Left ventricle myocardium inferior (tissue), 1 donor: ENCODE measurements at places on chromosomes 5 and 9.
A peak's percentile ranks its signal among the peaks of the same experiment; 100 is the strongest.

GRCh38 chr5:172407241-172407691, 47.1 kb downstream of the SH3PXD2B start:
- peak; percentile 36 for DNase-seq

DNA sequence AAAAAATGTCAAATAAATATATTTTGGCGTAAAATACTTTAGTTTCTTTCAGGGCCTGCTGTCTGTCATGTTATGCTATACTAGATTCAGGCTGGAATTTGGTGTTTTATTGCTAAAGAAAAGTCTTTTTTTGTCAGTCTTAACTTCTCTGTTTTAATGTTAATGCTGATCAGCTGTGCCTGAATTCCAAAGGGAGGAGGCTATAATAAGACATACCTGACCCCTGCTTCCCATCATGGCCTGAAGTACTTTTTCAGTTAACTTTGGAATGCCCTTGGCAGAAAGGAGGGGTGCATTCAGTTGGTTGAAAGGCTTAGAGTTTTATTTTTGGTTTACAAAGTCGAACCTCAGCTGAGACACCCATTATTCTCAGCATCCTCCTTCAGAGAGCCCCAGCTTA, 58.1 kb upstream of the PANK3 start:
- DNase-seq = no peak

- no peak for DNase-seq
Observed at GRCh38 chr5:1118231-1118698, 6.4 kb upstream of the SLC12A7 start.

GRCh38 chr9:18970393-18970792, 62.6 kb downstream of the SAXO1 start:
- DNase-seq = no peak

GRCh38 chr5:152221721-152222629, 183.1 kb downstream of the NMUR2 start:
- no peak for DNase-seq

DNA sequence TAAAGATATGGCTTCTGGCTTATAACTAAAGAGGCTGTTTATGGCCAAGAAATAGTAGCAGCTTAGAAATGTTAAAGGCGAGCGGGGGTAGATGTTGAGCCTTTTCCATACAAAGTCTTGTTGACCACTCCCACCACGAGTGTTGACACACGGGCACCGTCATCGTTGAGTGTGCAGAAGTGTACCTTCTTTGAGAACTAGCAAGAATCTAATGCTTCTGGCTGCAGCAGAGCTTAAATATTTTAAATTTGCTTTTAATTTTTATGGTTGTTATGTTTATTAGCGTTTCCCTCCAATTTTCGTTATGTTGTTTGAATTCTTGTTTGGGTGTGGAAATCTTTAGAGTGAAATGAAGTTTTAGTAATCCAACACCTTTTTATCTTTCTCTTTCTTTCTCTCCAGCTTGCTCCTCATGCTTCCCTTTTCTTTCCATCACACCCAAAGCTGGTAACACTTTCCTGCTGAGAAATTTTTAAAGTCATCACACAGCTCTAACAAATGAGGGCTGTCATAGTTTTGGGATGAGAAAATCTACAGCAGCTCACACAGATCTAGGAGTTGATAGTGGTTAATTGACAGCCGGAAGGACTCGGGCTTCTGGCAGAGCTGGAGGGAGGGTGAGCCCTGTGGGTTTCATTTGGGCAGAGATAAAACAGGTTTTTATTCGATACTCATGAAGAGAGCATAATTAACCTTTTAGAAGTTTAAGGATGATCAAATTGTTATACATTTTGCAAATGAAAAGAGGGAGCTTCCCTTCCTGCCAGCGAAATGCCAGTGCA, 120.1 kb upstream of the ZNF608 start:
- DNase-seq = no peak

DNA sequence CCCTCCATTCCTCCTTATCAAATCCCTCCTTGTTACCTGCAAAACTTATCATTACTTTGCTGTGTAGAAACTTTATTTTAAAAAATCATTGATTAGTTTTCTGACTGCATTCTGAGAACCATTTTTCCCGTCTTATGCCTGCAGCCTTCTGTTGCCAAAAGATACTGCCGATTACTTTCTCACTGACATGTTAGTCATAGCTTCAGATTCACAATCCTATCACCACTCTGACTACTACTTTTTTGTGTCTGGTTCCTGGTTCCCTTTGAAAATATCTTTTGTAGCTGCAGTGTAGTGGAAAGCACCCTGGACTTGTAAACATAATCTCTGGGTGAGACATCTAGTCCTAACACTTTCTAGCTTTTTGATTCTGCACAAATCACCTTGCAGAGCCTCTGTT, 71.7 kb downstream of the NR2F1 start:
- DNase-seq = no peak

GRCh38 chr5:170419643-170420042, 30.5 kb upstream of the KCNMB1 start:
- DNase-seq = no peak

DNA sequence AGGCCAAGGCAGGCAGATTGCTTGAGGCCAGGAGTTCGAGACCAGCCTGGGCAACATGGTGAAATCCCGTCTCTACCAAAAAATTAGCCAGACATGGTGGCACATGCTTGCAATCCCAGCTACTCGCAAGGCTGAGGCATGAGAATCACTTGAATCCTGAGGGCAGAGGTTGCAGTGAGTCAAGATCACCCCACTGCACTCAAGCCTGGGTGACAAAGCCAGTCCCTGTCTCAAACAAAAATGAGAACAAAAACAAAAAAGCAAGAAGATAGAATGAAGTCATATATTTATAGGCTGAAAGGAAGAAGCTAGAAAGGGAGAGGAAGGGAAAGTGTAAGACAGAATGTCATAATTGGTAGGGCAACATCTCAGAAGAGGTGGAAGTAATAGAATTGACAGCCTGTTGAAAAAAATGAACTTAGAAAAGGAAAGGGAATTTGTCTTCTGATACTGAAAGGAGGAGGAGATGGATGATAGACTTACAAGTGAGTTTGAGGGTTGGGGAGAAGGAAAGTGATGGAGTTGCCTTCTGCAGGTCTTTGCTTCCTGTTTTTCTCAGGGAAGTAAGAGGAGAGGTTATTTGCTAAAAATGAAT, 32.2 kb downstream of the CARD6 start:
- DNase-seq = no peak

DNA sequence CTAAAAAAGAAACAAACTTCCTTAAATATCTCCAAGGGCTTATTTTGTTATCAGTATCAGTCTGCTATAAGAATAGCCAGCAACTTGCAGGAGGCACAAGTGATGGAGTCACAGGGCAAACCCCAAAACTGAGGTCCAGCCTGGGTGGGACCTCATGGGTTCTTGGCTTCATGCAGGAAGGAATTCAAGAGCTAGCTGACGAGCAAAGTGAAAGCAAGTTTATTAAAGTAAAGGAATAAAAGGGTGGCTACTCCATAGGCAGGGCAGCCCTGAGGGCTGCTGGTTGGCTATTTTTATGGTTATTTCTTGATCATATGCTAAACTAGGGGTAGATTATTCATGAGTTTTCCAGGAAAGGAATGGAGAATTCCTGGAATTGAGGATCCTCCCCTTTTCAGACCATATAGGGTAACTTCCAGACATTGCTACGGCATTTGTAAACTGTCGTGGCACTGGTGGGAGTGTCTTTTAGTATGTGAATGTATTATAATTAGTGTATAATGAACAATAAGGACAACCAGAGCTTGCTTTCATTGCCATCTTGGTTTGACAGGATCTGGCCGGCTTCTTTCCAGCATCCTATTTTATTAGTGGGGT, 231.9 kb downstream of the ADAMTSL1 start:
- no peak for DNase-seq

DNA sequence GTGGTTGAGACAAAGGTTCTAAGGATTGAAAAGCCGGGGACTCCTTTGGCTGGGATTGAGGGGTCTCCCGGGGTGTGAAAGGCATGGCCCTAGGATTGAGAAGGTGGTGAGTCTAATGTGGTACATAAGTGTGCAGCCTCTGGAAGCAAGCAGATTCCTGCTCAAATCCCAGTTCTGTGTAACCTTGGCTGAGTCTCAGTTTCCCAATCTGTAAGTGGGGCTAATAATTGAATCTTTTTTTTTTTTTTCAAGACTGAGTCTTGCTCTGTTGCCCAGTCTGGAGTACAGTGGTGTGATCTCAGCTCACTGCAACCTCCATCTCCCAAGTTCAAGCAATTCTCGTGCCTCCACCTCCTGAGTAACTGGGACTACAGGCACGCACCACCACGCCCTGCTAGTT, 5.9 kb downstream of the SH2D3C start:
- no peak for DNase-seq

GRCh38 chr5:121189342-121190305, 662.1 kb upstream of the FTMT start:
- no peak for DNase-seq

- DNase-seq = no peak
Observed at GRCh38 chr5:82257729-82258128, 20.4 kb downstream of the RPS23 start.

DNA sequence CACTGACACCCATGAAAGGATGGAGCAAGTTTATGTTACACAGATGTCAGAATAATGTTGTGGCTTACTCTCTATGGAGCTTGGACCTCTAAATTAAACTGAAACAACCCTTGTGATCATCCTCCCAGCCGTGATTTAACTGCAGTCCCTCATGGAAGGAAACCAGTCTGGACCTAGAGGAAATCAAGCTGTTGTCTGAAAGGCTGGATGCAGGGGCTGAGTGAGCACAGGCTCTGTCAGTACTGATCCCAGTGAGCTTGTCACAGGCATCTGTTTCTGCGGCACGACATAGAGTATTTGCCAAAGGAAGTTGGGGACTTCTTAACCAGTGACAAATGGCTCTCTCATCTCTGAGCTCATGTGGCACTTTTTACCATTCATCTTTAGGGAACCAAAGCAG, 282.9 kb upstream of the MAP3K1 start:
- no peak for DNase-seq

GRCh38 chr5:126961702-126962101, 68.7 kb downstream of the MARCHF3 start:
- DNase-seq = no peak

DNA sequence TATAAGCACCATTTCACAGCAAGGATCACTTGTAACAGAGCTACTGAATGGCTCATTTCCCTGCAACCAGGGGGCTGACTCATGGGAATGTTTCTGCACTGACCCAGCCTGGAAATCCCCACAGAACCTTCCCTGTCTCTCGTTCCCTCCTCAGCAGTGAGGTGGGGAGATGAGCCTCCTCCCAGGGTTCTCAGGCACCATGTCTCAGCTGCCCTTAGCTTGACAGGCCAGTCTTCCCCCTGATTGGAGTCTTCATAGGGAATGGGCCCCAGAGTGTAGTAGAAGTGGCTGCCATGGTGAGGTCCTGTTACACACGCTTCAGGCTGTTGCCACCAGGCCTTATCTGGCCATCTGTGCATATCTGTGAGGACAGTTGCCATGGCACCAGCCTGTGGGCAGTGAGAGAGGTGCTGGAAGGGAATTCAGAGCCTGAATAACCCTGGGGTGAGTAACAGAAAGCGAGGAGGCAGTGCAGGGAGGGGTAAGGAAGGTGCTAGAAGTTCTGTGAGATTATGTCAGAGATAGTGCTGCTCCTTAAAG, 324.4 kb downstream of the ENC1 start:
- no peak for DNase-seq

DNA sequence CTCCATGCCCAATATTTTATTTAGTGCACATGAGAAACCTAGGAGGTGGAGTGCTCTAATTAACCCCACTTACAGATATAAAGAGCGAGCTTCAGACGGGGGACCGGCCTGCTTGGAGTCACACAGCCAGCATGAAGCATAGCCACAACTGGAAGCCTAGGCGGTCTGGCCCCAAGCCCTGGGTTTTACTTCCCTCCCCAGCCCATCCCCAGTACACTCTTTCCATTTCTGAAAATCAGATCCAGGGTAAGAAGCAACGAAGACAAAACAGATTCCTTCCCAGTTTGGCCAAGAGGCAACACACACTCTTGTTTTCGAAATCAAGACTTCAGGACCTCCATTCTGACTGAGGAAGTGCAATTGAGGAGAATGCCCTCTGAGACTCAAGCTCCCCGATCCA, 27.1 kb downstream of the KCNMB1 start:
- DNase-seq = peak; percentile 50

DNA sequence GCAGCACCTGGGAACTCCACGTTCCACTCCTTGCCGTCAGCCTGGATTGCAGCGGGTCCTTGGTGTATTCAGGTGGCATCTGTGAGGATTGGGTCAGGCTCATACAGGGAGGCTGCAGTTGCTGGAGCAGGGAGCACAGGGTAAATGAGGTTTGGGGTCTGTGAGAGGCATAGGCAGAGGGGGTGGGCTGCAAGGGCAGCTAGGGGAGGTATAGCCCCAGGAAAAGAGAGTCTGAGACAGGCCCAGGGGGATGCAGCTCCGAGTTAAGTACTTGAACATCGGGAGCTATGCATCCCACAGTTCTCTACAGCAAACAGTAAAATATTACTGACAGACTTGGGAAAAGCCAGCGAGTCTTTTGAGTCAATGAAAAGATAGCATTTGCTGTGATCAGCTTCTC, 101.6 kb downstream of the TRIO start:
- DNase-seq = no peak

- DNase-seq = no peak
Observed at GRCh38 chr9:94900222-94901018, 173.9 kb downstream of the AOPEP start.

- no peak for DNase-seq
Observed at GRCh38 chr9:70255486-70255885, 3.3 kb upstream of the SMC5 start.

- DNase-seq = peak; percentile 88
Observed at GRCh38 chr9:128127568-128127989, at the start of gene PTGES2. Gene PTGES2 (minus strand): TSS chr9:128127729. CDS start chr9:128127717, 12 bp downstream.

- no peak for DNase-seq
Observed at GRCh38 chr5:113093558-113093957, 117.0 kb downstream of the DCP2 start.

GRCh38 chr5:113421693-113422092, 13.1 kb downstream of the TSSK1B start:
- DNase-seq = no peak

DNA sequence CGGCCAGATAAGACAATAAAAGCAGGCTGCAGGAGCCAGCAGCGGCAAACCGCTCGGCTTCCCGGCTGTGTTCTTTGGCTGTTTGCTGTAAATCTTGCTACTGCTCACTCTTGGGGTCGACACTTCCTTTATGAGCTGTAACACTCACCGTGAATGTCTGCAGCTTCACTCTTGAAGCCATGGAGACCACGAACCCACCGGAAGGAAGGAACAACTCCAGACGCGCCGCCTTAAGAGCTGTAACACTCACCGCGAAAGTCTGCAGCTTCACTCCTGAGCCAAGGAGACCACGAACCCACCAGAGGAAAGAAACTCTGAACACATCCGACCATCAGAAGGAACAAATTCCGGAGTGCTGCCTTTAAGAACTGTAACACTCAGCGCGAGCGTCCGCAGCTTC, 451.7 kb downstream of the AGTPBP1 start:
- DNase-seq = no peak

GRCh38 chr9:88312517-88313103, 75.6 kb upstream of the SPIN1 start:
- DNase-seq = no peak
